ENCODE measurements at places on chromosomes 7 and 10. TPM values are rescaled to one million over a fixed set of nuclear protein-coding genes. Genes with fewer than 3 reads are reported as not detected.

DNA sequence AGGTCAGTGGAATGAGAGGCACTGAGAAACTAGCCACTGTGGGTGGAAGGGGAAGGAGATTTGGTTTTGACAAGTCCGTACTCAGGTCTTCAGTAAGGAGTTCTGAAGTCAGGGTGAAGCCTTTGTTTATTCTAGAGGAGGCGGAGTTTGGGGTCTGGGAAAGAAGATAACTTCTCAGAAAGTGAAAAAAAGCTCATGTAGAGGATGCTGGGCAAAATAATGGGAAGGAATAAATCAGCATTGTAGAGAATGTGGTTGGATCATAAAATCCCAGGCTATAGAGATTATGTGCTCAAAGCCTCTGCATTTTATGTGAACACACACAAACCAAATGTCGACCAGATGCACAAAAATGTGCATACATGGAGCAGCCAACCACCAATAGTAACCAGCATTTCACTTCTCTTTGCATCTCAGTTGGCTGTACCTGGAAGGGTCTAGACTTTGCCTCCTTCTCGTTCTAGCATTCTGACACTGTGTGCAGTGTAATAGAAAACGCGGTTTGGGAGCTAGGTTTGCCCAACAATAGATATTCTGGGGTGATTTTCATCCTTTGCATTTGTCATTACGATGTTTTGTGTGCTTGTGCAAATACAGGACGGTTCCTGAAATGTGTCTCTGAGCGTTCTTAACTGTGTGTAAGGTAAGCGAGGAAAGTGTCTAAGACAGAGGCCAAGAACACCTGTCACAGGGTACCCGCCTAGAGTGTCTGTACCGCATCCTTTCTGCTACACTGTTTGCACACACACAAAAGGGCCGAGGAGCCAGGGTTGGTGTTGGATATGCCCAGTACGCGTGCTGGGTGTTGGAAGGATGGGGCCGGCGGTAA is 603 bp upstream of the HECW1 start:
- DNase-seq: no peak

- DNase-seq: no peak
Observed at GRCh38 chr10:46282842-46283574, 3.8 kb upstream of the ANTXRL start.

DNA sequence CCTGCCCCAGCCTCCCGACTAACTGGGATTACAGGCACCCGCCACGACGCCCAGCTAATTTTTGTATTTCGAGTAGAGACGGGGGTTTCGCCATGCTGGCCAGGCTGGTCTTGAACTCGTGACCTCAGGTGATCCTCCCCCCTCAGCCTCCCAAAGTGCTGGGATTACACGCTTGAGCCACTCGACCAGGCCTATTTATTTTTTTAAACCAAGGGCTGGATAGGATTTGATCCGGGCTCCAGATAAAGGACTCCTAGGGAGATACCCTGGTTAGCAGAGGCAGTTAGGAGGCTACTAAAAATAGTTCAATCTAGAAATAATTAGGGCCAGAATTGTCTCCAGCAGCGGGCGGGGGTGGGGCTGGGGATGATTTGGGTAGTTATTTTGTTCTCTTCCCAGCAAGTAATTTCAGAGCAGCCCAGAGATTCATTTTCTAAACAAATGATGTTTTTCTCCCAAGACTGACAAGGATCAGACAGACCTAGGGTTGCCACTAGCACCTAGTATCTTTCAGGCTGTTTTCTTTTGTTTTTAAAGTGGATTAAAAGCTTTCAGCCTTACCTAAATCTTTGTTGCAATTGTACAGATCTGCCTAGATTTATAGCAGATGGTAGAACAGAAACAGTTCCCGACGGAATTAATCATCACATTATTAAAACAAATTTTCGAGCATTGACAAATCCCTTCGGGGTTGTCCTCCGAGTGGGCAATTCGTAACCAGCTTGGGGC is 859 bp upstream of the SMC3 start:
- DNase-seq: no peak

DNA sequence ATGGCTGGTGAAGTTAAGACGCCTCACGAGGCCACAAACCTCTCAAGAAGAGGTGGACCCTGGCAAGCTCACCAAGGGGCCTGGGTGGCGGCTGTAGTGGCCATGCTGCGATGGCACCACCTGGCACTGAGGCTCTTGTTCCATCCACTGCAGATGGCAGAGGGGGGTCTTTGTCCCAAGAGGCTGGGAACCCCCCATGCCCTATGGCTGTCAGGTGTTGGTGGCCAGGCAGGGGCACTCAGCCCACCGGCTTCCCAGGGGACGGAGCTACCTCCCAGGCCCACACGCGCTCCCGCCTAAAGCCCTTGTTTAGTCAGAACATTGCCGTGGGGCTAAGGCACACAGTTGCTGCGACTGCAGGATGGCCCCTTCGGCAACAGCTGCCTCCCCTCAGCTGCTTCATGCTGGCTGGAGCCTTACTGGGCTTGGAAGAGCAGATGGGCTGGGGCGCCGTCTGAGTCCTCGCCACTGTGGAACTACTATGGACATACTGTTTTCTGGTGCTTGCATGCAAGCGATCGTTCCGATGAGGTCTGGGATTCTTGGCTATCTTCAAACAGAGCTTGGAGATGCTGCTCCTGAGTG is 46.8 kb downstream of the DPYSL4 start:
- DNase-seq: no peak

- DNase-seq: no peak
Observed at GRCh38 chr10:129184196-129184595, 282.8 kb upstream of the MGMT start.

GRCh38 chr10:63574011-63574410 is 52.8 kb downstream of the REEP3 start:
- DNase-seq: no peak

GRCh38 chr7:1555813-1556543 is at the start of gene TMEM184A:
TMEM184A (minus strand) TSS chr7:1556205; CDS start chr7:1555484, 721 bp downstream.
- peak; percentile 41 for DNase-seq

DNA sequence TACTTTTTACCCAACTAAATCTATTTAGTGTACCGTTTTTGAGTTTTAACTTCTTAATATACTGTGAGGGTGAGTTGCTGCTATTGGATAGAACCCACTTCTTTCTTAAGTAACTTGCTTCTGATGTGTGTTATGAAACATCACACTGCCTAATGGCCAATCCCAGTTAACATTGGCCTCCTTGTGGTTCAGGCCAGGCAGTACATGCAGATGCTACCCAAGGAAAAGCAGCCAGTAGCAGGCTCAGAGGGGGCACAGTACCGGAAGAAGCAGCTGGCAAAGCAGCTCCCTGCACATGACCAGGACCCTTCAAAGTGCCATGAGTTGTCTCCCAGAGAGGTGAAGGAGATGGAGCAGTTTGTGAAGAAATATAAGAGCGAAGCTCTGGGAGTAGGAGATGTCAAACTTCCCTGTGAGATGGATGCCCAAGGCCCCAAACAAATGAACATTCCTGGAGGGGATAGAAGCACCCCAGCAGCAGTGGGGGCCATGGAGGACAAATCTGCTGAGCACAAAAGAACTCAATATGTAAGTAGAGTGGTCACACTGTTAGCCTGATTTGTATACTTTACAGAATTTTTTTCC is 39.7 kb downstream of the TES start:
- DNase-seq: no peak

- no peak for DNase-seq
Observed at GRCh38 chr10:22589851-22590514, 124.4 kb downstream of the PIP4K2A start.

DNA sequence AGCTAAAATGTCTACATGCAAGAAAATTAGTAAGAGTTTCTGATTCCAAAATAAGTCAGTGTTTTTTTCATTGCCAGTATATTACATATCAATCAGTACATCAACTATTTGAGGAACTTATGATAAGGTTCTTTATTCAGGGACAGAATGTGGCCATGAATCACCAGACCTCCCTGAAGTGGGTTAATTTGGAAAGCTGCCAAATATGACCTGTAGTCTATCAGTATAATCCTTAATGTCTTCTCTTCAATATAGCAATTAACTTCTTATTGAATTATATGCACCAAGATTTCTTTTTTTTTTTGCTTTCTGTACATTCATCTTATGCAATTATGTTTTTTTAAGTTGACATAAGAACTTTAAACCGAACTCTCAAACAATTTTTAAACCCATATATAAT is 714.5 kb upstream of the POT1 start:
- DNase-seq: no peak

GRCh38 chr10:44500451-44500850 is 115.6 kb upstream of the CXCL12 start:
- DNase-seq: no peak

DNA sequence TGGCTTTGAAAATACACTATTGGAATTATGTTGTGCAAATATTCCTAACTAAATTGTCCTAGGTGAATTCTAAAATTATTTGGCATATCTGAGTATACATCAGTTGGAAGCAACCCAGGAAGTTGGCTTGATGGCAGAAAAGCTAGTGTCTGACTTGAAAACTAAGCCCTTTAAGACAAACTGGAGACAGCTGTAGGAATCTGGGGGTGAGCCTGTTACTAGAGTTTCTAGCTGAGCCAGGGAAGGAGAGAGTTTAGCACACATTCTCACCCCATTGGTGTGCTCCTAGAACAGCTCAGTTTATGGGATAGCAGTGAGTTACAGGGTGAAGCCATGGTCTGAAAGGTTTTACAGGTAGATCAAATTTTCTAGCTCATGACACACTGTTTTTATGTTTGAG is 210.2 kb upstream of the SLC26A5 start:
- no peak for DNase-seq

- no peak for DNase-seq
Observed at GRCh38 chr10:58543141-58543540, 30.5 kb downstream of the BICC1 start.

GRCh38 chr10:78264361-78264760 is 230.7 kb downstream of the RPS24 start:
- DNase-seq: no peak

DNA sequence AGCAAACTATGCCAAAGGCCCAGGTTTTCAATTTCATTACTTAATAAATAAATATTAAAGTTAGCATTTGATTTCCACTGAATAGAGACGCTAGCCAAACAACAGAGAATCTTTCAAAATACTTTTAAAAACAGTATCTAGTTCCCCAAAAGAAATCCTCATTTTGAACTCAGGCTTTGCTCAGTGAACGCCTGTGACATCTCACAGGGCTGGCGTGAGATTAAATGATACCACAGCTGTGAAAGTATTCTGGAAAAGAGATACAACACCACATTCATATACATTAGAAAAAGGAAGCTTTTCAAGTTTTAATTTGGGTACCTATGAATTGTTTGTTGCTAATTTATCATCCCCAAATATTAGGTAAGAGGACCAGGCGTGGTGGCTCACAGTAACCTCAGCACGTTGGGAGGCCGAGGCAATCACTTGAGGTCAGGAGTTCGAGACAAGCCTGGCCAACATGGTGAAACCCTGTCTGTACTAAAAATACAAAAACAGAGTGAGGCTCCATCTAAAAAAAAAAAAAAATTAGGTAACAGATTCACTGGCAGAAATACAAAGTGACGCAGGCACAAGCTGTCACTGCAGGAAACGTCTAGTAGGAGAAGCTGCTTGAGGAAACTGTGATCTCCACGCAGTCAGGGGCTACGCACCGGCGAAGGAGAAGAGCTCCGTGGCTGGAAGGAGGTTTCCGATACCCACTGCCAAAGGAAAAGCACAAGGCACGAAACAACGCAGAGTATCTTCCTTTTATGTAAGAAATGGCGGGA is 50.0 kb downstream of the AMZ1 start:
- no peak for DNase-seq

- DNase-seq: no peak
Observed at GRCh38 chr10:110150981-110151380, 56.4 kb upstream of the MXI1 start.

GRCh38 chr10:43220657-43221418 is 46.0 kb downstream of the RASGEF1A start:
- DNase-seq: no peak

- no peak for DNase-seq
Observed at GRCh38 chr7:40700653-40701421, 566.0 kb downstream of the SUGCT start.

GRCh38 chr7:71272509-71273490 is 140.9 kb downstream of the GALNT17 start:
- DNase-seq: no peak

DNA sequence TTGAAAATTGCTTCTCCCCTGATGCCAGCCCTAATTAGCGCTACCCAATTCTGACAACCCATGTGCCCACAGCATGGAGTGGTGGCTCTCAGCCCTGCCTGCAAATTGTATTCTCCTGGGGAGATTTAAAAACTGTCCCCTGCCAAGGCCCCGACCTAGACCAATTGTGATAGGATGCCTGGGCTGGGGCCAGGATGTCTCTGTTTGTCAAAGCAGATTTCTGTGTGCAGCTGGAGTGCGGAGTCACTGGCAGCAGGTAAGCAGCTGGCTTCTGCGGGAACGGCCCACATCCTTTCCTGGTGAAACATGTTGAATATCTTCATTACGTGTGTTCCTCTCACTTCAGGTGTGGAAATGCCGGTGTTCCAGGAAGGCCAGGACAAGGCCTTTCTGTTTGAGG is 238.6 kb downstream of the WDR37 start:
- no peak for DNase-seq

- no peak for DNase-seq
Observed at GRCh38 chr10:71236286-71236685, 23.9 kb downstream of the UNC5B start.

- no peak for DNase-seq
Observed at GRCh38 chr10:5952731-5953385, 24.5 kb downstream of the IL15RA start.

- DNase-seq: no peak
Observed at GRCh38 chr10:8095959-8096358, 41.5 kb downstream of the GATA3 start.

GRCh38 chr7:41788556-41788955 is 85.7 kb upstream of the INHBA start:
- DNase-seq: no peak

DNA sequence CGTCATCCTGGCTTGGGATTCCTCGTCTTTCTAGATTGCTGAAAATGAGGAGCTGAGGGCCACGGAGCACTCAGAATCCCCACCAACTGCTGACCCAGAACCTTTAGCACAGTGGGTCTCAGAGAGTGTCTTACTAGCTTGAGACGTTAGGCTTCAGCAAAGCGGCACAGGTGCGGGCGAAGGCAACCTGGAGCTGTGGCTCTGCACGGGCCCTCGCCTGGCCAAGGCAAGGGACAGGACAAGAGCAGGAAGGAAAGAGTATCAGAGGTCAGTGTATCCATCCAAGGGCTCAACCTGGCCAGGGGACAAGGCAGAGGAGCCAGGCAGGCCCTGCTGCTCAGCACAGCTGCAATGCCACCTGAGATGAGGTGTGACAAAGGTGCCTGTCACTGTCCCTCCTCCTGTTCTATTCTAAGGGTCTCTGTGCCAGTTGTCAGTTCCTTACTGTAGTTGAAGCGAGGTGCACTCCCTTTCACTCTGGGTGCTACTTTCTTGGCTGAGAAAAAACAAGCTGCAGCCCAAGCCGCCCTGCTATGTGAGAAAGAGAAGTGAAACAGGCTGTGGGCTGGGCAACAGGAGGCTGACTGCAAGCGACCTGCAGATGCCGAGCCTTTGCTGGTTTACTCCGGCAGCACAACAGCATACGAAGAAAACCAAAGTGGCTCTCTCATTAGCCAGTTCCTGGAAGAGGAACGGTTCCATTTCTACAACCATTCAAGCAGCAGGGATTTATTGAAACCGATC is 33.3 kb upstream of the KDM7A start:
- no peak for DNase-seq

Gene NPSR1
- not detected for total RNA-seq

Gene HPSE2
- not detected for total RNA-seq

Gene FGL2
- 0.13 TPM for total RNA-seq

Gene FANK1
- 5.3 TPM for total RNA-seq

Gene CYP3A7
- total RNA-seq: not detected

Gene CHN2
- 3.6 TPM for total RNA-seq

Gene PLCE1
- total RNA-seq: 0.55 TPM

Gene UPP1
- 421 TPM for total RNA-seq

Gene RBP3
- total RNA-seq: not detected

Gene PNLIPRP3
- not detected for total RNA-seq

Gene CAMK1D
- 3.4 TPM for total RNA-seq

Gene FZD8
- total RNA-seq: 18.7 TPM

Data from kidney epithelial cell (primary cell).